ENCODE measurements at places on chromosomes 4 and X.

GRCh38 chr4:1300466-1301455, 11.1 kb downstream of the MAEA start:
- peak; percentile 22 for DNase-seq

GRCh38 chr4:84855774-84856173, 110.7 kb downstream of the WDFY3 start:
- DNase-seq: peak; percentile 63

DNA sequence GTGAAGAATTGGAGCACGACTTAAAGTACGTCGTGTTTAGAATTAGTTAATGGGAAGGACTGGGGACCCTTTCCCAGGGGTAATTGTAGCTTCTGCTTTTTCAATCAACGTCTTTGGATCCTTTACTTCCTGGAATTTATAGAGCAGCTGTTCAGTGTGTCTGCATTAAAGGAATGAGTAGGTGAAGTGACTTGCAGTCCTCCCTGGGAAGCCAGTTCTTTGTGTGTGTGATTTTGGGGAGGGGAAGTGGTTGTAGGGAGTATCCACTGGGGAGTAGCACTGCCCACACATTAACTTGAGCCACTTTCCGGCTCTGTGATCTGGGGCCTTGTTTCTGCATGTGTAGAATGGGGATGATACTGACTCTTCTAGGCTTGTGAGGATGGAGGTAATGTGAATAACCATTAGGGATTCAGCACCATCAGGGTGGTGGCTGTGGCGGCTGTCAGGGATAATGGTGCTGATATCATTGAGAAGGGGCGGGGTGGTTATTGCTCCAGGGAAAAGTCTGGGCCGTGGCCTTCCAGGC, 54.7 kb downstream of the TMEM131L start:
- no peak for DNase-seq

- DNase-seq: no peak
Observed at GRCh38 chrX:136759968-136760367, 20.8 kb downstream of the ARHGEF6 start.
